RWPE1 (cell line): ENCODE measurements at places on chromosomes 1 and 21.

- no peak for DNase-seq
Measured at GRCh38 chr1:152957561-152957960, 10.6 kb downstream of the SPRR5 start.

DNA sequence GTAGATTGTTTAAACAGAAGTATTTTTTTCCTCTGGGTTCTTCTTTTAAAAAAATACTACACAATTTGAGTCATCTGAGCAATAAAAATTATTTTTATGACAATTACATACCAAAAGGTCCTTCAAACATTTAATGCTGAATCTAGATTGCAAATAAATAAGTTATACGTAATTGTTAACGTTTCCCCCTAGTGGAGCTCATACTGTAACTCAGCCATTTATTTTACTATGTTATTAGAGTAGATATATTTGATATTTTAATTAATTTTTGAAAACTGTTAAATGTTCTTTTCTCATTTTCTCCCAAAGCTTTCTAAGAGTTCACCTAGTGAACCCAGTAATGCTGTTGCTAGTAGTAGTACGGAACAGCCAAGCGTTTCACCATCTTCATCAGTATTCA is 33.5 kb downstream of the ZMYM1 start:
- no peak for DNase-seq

- DNase-seq, result no peak
Measured at GRCh38 chr21:34043333-34043732, 30.0 kb upstream of the MRPS6 start.

DNA sequence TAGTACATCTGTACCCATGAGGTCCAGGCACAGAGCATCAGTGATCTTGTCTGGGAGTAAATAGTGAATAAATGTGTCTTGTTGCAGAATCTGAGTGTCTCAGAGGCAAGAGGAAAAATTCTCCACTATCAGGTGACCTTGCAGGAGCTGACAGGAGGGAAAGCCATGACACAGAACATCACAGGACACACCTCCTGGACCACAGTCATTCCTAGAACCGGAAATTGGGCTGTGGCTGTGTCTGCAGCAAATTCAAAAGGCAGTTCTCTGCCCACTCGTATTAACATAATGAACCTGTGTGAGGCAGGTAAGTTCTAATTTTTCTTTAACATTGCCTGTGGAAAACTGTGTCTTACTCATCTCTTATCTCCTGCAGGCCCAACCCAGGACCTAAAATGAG is 43.1 kb downstream of the IL12RB2 start:
- DNase-seq, result no peak

DNA sequence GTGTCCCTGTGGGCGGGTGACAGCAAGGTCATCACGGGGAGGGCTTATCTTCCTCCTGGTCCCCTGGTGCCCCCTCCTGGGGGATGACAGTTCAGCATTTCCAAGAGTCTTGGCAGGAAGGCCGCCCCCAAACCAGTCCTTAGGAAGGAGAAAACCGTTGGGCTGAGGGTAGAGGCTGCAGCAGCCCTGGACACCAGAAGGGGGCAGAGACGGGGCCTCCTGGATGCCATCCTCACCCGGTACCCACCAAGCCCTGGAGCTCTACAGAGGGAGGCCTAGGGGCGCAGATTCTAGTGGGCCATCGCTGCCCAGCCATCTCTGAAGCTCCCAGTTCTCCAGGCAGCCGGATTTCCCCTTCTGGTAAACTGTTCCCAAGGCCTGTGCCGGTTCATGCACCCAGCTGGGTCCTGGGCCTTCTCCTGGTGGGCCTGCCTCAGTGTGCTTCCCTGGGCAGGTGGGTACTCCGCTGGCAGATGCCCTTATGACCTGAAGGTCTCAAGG is 14.8 kb upstream of the ZNF669 start:
- no peak for DNase-seq

DNA sequence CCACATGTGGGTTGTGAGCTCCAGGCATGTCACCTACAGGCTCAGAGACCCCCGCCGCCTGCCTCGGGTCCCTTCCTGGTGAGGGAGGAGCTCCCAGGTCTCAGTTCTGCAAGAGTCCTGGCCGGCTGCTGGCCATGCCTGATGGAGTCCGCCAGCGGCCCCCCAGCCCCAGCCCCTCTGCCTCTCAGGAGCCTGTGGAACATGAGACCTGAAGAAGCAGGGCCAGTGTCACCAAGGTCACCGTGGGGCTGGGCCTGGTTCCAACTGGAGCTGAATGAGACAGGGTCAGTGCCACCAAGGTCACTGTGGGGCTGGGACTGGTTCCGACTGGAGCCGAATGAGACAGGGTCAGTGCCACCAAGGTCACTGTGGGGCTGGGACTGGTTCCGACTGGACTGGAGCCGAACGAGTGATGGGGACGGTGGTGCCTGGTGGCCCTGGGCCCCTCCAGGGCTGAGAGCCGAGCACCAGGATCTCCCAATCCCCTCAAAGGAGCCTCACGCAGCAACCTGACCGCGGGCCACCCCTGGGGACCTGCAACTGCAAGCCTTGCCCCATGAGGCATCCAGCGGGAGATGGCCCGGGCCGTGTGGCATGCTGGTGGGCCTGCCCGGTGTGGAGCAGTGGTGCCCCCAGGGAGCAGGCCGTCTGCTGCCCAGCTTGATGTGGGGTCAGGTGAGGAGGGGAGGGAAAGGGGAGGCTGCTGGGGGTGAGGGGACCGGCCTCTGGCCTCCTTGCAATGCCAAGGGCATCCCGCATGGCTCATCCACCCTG is 14.5 kb upstream of the PTTG1IP start:
- DNase-seq, result no peak

DNA sequence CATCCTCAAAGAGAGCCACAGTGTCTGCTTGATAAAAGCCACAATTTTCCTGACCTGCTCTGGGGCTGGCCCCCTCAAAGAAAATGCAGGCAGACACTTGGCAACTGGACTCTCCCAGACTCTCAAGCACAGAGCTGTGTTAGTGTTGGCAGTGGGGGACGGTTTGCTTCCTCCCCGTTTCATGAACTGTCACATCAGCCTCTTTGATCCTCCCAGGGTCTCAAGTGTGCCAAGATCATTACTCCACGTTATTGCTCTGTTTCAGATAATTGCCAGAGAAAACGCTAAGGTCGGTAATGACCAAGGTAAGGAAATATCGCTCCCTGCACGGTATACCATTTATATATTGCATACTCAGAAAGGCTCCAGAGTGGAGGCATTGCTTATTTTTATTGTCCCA is 138.8 kb downstream of the NTMT2 start:
- no peak for DNase-seq

- peak; percentile 22 for DNase-seq
Measured at GRCh38 chr1:177355575-177355974, 184.8 kb downstream of the BRINP2 start.

DNA sequence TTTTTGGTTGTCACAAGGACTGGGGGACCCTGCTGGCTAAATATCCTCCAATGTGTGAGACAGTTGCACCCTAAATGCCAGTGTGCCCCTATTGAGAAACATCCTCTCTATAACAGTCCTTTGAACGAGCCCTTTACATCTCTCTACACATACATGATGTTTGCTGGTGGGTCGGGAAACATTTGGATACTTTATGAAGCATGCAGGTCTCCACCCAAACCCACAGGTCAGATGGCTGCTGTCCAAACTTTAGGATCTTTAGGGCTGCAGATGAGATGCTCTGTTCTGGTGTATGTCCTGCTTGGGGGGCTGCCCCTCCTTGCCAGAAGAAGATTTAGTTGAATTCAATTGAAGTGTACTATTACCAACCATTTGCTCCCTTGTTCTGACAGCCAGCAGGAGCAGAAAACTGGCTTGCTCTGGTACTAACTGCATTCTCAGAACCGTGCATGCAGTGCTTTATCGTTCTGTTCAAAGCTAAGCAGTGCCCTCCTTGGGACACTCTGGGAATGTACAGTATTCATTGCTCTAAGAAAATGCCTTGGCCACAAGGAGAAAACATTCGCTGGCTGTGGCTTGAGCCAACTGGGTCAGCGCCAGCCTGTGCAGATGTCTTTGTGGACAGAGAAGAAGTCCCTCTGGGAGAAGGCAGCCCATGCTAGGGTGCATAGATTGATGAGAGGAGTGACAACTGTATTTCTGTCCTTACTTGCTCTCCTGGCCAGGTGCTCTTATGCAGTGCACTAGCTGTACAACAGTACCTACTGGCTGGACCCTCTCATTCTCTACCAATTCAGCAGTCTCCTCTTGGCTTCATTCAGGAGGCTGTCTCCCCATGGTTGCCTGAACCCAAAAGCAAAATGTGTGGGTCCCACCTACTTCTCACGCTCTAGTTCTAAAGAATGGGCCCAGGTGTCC is 61.4 kb upstream of the DIRAS3 start:
- DNase-seq, result peak; percentile 41

DNA sequence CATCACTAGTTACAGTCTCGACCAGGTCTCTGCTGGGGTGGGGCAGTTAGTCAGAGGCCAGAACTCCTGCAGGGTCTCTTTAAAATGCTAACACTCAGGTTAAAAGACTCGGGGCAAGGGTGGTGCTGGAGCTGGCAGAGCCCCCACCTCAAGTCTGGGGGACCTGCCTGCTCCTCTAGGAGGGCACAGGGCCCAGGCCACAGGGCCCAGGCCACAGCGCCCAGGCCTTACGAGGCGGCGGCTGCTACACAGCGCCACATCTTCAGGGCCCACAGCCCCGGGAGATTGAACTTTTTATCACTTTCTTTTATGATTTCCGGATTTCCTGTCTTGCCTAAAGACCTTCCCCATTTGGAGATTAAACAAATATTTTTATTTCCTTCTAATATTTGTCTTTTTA is 10.4 kb downstream of the MPZ start:
- DNase-seq, result no peak

DNA sequence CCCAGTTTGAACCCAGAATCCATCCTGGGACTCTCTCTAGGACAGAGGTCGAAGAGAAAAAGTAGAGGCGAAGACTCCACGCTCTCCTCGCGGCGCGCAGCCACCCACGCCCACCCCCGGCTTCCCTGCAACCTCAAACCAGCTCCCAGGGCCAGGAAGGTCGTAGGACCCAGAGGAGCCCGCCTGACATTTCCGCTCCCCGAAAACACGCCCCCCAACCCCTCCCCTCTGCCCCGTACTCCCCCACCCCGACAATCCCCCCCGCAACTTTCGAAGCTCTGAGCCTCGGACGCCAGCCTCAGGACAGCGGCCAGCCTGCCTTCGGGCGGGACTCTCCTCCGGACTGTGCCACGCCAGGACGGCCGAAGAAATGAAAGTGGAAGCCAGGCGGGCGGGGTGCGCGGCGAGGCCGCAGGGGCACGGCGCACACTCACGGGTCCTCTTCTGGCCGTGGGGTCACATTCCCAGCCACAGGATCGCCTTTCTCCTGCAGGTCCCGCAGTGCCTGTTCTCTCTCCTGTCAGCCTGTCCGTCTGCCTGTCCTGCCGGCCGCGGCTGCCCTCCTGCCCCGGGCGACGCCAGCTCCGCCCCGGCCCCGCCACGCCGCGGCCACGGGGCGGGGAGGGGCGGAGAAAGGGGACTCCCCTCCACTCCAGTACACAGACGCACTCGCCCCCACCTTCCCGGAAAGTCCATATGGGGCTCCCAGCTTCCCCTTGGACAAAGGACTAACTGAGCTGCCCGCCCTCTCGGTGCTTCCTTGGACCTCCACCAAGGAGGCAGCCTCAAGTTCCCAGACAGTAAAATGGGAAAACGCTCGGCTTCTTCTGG is at the start of gene MOB3C:
MOB3C (minus strand) TSS at position 535 of the 831 bp plus-strand sequence. CDS start 3,490 bp downstream, outside the sequence.
- DNase-seq, result peak; percentile 63

DNA sequence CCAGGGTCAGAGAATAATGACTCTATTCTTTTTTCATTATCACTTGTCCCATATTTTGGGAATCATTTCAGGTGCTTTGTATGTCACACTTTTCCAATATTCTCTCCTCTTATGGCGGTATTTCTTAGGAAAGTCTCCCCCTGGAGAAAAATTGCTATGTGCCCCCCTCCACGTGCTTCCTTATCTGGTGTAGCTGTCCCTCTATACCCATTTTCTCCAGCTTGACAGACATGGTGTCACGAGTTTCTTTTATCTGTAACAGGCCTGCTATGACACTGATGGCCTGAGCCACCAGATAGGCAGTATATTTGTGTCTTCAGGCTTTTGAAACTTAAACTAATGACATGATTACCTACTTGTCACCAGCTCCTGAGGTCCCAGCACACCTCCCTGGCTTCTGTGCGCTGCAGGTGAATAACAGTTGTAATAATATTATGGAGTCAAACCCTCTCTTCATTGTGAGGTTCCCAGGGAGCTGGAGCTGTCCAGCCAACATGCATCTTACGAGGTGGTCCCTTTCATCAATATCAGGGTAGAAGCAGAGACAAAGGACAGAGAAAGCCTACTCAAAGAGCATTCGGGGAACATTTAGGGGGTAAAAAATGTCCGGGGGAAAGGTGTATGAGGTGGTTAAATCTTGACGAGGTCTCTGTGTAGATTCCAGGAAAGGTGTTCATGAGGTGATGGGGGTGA is 71.2 kb upstream of the DUSP10 start:
- DNase-seq, result no peak

GRCh38 chr21:17438635-17439034 is 74.2 kb upstream of the CXADR start:
- no peak for DNase-seq

DNA sequence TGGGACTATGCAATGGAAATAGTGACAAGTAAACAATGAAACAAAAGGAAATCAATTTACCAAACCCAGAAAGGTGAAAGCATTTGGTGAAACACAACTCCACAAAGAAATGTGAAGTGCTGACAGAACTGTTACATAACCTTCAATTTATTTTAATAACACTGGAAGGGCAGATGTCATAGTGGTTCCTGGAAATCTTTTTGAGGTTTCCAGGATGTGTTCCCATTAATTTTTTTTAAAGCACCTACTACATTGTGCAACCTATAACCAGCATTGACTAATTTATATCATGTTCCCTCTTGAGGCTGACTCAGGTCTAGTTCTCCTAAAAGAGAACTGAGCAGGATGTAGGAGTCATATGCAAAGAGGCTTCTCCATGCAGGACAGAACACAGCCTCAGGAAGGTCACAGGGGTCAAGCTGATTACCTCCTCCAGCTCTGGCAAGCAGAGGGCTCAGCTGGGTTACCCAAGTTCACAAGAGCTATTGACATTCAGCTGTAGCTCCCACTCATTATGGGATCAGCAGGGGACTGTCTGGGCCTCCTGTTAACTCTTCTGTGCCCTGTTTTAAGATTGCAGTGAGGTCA is 157.1 kb upstream of the NRIP1 start:
- DNase-seq, result peak; percentile 87
